T-helper 9 cell (primary cell): ENCODE measurements at places on chromosomes 13 and 19.

DNA sequence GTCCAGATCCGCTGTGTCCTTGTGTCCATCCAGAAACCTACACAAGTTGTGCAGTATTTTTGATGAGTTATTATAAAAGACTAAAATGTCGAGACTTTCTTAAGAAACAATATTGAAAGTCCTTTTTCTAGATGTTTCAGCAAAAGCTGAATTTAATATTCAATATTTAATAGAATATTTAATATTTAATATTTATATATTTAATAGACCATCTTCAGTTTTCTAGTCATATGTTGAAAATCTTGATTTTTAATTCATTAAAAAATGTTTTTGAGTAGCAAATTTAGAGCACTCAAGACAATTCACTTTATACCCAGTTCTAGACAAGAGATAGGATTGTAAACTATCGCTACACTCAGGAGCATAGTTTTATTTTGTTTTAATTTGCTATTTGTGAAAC lies 447.8 kb downstream of the SLITRK5 start:
- DNase-seq, result no peak

GRCh38 chr13:107043021-107043956 lies 475.4 kb upstream of the ARGLU1 start:
- no peak for DNase-seq

- no peak for DNase-seq
Measured at GRCh38 chr13:75174481-75174880, 307.5 kb downstream of the TBC1D4 start.

DNA sequence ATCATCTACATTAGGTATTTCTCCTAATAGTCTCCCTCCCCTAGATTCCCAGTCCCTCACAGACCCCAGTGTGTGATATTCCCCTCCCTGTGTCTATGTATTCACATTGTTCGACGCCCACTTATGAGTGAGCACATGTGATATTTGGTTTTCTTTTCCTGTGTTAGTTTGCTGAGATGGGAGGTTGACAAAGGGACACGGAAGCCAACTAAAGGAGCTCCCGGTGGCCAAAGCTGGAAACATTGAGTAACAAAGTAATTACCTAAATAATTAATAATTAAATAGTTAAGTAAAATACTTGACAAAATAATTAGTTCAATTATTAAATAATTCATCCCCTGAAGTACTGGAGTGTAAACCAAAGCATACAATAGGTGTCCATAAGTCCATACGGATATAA lies 1.7 kb upstream of the PRR20A start:
- DNase-seq, result no peak

GRCh38 chr13:45941261-45941660 lies 89.7 kb upstream of the SIAH3 start:
- DNase-seq, result no peak

DNA sequence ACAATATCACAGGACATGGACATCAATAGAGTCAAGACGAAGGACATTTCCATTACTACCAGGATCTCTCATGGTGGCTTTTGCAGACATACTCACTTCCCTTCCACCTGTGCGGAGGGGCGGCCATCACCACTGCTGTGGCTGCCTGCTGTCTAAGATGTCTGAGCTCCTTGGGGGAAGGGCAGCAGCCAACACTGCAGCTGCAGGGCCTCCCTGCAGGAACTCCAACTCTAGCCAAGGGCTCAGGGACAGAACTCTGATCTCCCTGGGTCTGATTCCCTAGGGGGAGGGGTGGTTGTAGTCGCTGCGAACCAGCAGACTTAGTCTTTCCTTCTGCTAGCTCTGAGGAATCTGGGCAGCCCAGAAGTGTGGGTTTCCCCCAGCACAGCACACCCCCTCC lies 78.9 kb upstream of the ANKRD10 start:
- no peak for DNase-seq

GRCh38 chr19:36046443-36047050 lies 7.5 kb downstream of the THAP8 start:
- no peak for DNase-seq
